AG10803 (cell line): ENCODE measurements at places on chromosomes 16 and 17.

GRCh38 chr17:16254773-16255400 is 37.9 kb downstream of the PIGL start:
- DNase-seq: no peak

- peak; percentile 74 for DNase-seq
Observed at GRCh38 chr17:77096570-77097214, 44.1 kb upstream of the SEC14L1 start.

DNA sequence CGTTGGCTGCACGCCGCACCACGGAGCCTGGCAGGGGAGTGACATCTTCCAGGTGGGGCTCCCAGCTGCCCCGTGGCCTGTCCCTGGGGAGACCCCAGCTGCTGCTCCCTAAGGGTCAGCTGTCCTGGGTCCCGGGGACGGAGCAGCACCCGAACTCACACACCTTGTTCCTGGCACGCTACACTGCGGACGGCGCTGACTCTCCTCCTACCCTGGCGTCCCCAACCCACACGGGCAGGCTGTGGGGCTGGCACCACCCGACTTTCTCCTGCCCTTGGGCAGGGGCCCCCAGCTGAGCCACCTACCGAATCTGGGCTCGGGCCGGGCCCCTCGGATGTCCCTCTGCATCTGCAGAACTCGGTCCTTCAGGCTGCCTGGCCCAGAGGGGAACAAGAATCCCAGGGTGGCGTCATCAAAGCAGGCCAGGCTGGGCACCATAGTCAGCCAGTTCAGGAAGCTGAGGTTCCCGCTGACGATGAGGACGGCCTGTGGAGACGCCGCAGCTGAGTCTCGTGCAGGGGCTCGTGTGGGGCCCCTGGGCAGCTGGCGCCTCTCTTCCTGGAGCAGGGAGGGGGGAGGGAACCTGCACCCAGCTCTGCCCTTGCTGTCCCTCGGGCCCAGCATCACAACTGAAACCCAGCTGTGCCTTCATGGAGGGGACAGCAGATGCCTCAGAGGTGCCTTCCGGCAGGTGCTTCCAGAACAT is 70.5 kb upstream of the GNG13 start:
- no peak for DNase-seq

DNA sequence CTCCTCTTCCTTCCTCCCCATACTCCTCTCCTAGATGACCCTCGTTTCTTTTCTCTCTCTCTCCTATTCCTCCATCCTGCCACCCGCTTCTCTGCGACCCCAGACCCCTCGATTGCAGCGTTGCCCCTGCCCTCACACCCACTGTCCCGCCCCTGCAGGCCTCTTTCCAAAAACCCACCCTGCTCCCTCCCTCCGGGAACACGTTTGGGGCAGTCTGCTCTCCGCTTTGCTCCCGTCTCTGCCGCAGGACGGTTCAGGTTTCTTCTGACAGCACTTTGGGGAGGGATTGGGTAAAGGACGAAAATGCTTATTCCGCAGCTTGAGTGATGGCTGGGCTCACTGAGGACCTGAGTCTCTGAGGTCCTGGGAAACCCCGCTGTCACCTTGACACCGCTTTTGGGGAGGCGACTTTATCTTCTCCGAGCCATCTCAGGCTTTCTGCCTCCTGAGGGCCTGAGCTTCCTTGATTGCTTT is 690 bp downstream of the NDE1 start:
- DNase-seq: no peak

GRCh38 chr17:75036643-75037268 is 10.0 kb downstream of the ATP5PD start:
- peak; percentile 82 for DNase-seq

- no peak for DNase-seq
Observed at GRCh38 chr17:56521414-56522141, 71.9 kb upstream of the NOG start.

- no peak for DNase-seq
Observed at GRCh38 chr16:80667251-80667560, 126.4 kb downstream of the DYNLRB2 start.

DNA sequence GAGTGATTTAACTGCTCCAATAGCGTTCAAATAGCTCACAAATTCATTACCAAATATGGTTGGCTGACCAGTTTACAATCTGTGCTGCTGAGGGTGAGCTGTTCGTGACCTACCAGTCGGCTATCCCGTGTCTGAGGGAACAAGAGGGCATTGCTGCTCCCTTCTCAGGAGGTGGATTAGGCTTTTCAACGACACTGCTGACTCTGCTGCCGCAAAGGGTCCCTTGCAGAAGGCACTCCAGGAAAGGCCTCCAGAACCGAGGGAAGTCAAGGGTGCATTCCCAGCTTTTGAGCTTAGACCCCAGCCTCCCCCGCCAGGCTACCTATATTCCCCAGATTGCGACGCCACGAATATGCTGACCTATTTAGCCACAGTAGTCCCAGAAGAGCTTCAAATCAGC is 32.3 kb downstream of the GJC1 start:
- no peak for DNase-seq

DNA sequence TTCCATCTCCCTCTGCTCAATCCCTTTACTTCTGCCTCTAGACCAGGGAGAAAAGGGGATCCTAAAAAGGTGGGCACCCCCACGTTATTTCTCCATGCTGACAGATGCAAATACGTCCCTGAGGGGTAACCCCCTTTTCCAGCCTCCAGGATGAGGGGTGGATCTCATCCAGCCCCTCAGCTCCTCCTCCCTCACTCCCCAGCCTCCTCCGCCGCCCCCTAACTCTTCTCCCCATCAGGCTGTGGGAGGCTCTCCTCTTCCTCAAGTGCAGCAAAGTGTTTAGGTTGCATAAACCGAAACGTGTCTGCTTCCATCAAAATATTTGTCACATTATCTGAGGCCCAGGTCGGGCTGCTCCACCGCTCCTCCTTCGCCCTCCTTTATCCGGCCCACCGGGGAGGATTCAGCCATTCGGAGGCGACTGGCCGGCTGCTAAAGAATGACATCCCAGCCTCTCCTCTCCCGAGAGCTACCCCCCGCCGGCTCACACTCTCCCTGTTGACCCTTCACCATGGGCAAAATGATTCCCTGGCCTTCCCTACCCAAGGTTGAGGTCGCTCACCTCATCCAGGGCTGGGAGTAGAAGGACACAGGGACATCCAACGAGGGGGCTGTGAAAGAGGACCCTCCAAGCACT is 1.2 kb upstream of the C1QL1 start:
- no peak for DNase-seq

GRCh38 chr17:37089956-37090355 is 141.2 kb downstream of the AATF start:
- DNase-seq: no peak

DNA sequence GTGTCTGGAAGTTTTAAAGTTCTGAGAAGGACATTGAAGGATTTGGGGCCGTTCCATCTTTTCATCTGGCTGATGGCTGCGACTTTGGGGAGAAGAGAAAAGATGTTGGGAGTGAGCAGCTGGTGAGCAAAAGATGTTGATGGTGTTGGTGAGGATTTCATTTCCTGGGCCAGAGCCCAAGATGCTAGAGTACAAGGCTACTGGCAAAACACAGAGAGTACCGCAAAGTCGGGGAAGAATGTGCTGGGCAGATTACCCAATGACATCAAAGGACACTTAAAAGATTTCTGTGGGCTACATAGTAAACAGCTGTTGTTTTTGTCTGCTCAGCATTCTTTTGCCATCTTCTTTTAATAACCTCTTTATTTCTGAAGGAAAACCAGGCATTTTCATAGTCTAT is 49.4 kb upstream of the GAS7 start:
- peak; percentile 95 for DNase-seq

DNA sequence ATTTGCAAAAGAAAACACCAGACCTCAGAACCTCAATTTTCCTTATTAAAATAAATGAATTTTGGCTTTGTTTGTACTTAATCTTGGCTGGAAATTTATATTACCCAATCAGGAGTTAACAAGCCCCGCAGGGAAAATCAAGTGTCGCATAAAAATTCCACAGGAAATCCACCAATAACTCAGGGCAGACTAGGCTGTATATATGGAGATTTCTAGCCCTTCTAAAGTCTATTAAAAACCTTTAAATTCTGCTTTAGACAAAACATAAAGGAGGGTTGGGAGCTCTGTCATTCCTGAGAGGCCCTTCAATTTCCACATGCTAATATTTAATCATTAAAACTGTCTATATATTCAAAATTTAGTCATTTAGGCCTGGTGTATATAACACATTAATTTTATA is 434.7 kb downstream of the CDH11 start:
- DNase-seq: no peak

GRCh38 chr17:50564916-50565315 is 4.4 kb downstream of the CACNA1G start:
- peak; percentile 94 for DNase-seq

GRCh38 chr16:75495076-75495674 is at the start of gene CHST6:
Gene CHST6 (minus strand): TSS chr16:75495441. CDS start chr16:75479828, 15,613 bp downstream.
- no peak for DNase-seq

GRCh38 chr16:22844416-22844815 is 30.5 kb downstream of the HS3ST2 start:
- DNase-seq: no peak

DNA sequence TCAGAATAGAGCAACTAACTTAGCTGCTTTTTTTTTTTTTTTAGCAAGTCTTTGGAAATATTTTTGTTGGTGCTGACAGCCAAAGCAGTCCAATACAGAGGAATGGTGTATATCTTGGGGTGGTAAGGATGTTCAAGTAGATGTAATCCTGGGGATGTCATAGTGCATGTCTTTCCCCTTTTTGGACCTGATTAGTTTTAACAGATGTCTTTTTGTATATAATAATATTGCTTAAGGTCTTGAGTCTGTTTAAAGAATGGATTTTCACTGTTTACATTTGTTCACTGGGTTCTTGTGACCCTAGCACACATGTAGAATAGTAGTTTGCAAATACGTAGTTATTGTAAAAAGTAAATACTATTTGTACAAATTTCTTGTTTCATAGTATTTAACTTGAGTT is 7.9 kb downstream of the TAF15 start:
- no peak for DNase-seq

DNA sequence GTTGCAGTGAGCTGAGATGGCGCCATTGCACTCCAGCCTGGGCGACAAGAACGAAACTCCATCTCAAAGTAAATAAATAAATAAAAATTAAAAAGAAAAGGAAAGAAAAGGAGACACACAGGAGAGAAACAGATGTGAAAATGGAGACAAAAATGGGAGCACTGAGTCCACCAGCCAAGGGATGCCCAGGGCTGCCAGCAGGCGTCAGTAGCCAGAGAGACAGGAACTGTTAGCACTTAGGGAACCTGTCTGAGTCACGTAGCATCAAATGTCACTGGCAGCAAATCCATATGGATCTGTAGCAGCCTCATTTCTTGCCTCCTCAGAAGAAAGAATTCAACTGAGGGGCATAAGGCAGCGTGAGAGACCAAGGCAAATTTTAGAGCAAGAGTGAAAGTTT is 79.7 kb downstream of the CYLD start:
- no peak for DNase-seq

GRCh38 chr16:17491140-17491662 is 20.4 kb upstream of the XYLT1 start:
- DNase-seq: no peak

GRCh38 chr17:42560246-42560645 is 1.7 kb upstream of the COASY start:
- no peak for DNase-seq

GRCh38 chr16:72173997-72174396 is 2.0 kb upstream of the PMFBP1 start:
- no peak for DNase-seq

DNA sequence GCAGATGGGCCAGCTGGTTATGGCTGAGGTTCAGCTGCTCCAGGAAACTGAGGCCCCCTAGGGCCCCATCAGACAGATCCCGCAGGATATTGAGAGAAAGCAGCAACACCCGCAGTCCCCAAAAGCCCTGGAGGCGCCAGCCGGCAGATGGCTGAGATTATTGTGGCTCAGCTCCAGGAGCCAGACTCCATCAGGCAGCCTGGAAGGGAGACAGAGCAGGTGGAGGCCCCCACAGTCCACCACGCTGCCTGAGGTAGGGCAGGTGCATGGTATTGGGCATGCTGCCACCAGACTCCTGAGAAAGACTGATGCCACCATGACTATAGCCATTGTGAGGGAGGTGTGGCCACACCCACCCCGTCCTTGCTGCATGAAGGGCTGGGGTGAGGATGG is 9.5 kb upstream of the TMEM101 start:
- DNase-seq: no peak

GRCh38 chr16:3879887-3880564 is 487 bp downstream of the CREBBP start:
- peak; percentile 53 for DNase-seq

GRCh38 chr17:15662681-15663080 is 21.4 kb downstream of the TRIM16 start:
- no peak for DNase-seq

- DNase-seq: no peak
Observed at GRCh38 chr17:44389723-44390202, 314 bp upstream of the ITGA2B start.
